Umbilical cord (tissue), 2 donors: ENCODE measurements at places on chromosomes 5 and 9. TPM values are rescaled to one million over a fixed set of nuclear protein-coding genes. Genes with fewer than 3 reads are reported as not detected.

- DNase-seq: no peak
These were observed 138.6 kb upstream of the PLCXD3 start for GRCh38 chr5:41648996-41649395.

DNA sequence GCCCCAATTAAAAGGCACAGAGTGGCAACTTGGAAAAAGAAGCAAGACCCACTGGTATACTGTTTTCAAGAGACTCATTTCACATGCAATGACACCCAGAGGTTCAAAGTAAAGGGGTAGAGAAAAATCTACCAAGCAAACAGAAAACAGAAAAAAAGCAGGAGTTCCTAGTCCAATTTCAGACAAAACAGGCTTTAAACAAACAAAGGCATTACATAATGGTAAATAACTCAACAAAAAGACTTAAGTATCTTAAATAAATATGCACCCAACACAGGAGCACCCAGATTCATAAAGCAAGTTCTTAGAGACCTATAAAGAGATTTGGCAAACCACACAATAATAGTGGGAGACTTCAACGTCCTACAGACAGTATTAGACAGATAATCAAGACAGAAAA, 215.8 kb downstream of the SLCO4C1 start:
- no peak for DNase-seq

DNA sequence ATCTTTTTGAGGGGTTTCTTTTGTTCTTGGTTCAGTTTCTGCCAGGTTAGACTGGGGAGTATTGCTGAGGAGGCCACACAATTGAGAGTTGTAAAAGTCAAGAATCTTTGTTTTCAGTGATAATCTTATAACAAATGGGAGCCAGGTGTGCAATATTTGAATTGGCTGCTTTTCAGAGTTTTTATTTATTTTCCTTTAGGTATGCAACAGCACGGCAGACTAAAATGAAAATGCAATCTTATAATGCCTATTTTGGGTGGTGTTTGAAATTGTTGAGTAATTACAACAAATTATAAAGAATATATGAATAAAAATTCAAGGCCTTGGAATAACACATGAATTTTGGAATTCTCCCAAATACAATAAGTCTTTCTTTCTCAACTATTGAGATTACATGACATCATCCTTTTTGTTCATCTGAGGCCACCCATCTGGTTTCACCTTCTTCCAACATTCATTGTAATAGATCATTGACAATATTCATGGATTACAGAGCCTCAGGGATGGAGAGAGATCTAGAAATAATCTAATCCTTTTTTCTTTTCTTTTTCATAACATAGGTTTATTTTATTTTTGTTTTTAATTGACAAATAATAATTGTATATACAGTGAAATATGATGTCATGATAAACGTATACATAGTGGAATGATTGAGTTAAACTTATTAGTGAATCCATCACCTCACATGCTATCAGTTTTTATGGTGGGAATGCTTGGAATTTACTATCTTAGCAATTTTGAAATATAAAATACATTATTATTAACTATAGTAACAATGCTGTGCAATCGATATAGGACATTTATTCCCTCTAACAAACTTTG, 1061.0 kb downstream of the NR2F1-AS1 start:
- DNase-seq: no peak

IL13 gene
- not detected for total RNA-seq

LCN9 gene
- not detected for total RNA-seq

DNA sequence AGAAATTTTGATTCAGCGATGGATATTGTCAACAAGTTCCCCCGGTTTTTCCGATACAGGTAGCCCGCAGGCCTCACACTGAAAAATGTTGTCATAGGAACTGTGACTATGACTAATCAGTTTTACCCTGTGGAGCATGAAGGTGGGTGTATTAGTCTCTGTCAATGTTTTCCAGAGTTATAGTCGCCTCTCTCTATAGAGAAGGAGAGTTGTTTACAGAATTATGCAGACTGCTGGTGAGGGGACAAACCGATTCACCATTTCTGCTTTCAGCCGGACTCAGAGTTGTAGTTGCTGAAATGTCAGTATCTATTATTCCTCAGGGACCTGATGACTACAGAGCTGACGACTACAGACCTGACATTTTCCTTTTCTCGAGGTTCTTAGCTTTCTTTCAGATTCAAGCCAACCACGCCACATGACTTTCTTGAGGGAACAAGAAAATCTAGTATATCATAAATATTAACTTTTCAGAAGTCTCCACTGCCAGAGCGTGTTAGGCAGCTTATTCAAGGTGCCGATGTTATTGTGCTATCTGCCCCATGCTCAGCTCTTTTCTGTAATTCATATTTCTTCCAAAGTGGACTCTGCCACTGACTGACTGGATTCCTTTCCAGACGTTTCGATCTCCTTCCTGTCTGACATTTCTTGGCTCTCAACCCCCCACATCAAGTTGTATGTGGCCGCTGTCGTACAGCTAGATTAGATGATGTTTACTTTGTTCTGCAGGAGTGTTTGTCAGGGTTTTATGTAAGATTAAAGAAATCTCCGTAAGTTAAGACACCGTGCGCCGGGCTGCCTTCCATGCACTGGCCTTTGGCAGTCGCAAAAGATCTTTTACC, 178.1 kb downstream of the FGF1 start:
- no peak for DNase-seq

DNA sequence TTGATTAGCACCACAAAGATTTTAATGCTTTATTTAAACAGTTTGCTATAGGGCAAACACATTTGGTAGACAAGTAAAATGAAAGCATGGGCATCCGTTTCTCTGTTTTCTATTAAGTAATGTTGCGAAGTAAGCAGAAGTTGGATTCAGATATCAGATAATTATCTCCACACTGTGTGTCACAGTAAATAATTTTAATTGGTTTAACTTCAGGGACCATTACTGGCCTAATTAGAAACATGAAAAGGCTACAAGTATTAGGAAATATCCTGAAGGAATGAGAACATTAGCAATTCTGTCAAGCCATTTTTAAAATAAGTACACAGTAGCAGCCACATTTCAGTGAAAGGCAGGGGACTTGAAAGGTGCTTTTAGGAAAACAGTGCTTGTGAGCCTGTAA, 975.4 kb downstream of the NR2F1-AS1 start:
- no peak for DNase-seq

CCDC183 gene
- not detected for total RNA-seq

- DNase-seq: peak; percentile 43
These were observed 18.1 kb upstream of the NEUROG1 start for GRCh38 chr5:135553688-135554462.

GRCh38 chr5:146366904-146367303, 28.3 kb downstream of the POU4F3 start:
- DNase-seq: no peak

GRCh38 chr9:89356782-89357181, 38.5 kb downstream of the SECISBP2 start:
- no peak for DNase-seq

DNA sequence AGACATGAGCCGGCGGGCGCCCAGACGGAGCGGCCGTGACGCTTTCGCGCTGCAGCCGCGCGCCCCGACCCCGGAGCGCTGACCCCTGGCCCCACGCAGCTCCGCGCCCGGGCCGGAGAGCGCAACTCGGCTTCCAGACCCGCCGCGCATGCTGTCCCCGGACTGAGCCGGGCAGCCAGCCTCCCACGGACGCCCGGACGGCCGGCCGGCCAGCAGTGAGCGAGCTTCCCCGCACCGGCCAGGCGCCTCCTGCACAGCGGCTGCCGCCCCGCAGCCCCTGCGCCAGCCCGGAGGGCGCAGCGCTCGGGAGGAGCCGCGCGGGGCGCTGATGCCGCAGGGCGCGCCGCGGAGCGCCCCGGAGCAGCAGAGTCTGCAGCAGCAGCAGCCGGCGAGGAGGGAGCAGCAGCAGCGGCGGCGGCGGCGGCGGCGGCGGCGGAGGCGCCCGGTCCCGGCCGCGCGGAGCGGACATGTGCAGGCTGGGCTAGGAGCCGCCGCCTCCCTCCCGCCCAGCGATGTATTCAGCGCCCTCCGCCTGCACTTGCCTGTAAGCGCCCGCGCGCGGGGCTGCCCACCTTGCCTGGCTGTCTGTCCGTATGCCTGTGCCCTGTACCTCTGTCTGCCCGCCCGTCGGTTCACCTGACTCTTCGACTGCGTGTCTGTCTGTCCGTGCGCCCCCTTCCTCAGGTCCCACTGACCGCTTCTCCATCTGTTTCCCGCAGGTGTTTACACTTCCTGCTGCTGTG, 412 bp downstream of the FGF18 start:
- peak; percentile 27 for DNase-seq

- peak; percentile 63 for DNase-seq
These were observed 69.3 kb downstream of the OLFM1 start for GRCh38 chr9:135156525-135157510.

DNA sequence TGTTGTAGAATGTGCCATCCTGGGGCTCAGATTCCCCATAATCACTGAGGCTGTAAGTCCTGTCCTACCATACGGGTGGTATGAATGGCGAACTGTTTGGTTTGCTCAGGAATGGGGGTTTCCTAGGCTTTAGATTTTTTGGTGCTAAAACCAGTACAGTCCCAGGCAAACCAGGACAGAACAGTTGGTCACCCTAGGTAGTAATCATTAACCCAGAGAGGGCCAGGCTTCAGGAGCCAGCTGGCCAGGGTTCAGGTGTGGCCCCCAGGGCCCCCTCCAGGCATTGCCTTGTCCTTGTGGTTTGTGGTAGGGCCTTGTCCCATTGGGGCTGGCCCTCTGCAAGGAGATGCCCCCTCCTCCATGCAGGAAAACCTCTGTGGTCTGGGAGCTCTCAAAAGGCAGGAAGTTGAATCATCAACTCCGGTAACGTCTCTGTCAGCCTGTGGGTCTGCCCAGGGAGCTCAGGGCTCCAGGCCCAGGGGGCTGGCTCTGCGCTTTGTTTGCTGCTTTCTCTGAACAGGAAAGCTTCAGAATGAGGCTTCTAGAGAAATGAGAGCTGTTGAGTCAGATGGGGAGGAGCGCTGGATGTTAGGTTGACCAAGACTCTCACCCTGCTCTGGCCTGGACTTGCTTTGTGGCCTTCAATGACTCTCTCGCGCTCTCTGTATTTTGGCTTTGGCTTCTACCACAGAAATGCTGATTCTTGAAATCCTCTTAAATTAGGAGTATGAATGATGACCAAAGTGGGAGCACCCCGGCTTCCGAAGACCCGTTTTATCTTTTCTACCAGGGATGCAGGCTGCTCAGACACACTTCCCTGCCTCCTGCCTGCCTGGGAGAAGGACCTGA, 22.2 kb upstream of the JADE2 start:
- DNase-seq: peak; percentile 89

RASEF gene
- 5.5 TPM for total RNA-seq
